GOT3 (cell line): ENCODE measurements at places on chromosomes 11 and 22.

DNA sequence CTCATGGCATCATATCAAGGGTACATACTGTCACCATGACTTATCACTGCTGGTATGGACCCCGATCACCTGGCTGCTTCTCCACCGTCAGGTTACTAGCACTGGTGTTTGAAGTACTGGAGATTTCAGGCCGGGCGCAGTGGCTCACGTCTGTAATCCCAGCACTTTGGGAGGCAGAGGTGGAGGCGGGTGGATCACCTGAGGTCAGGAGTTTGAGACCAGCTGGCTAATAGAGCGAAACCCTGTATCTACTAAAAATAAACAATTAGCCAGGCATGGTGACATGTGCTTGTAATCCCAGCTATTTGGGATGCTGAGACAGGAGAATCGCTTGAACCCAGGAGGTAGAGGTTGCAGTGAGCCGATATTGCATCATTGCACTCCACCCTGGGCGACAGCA is 82.4 kb upstream of the ANO1 start:
- DNase-seq = no peak

- no peak for DNase-seq
These were observed 5.3 kb upstream of the GNAZ start for GRCh38 chr22:23065069-23065451.

DNA sequence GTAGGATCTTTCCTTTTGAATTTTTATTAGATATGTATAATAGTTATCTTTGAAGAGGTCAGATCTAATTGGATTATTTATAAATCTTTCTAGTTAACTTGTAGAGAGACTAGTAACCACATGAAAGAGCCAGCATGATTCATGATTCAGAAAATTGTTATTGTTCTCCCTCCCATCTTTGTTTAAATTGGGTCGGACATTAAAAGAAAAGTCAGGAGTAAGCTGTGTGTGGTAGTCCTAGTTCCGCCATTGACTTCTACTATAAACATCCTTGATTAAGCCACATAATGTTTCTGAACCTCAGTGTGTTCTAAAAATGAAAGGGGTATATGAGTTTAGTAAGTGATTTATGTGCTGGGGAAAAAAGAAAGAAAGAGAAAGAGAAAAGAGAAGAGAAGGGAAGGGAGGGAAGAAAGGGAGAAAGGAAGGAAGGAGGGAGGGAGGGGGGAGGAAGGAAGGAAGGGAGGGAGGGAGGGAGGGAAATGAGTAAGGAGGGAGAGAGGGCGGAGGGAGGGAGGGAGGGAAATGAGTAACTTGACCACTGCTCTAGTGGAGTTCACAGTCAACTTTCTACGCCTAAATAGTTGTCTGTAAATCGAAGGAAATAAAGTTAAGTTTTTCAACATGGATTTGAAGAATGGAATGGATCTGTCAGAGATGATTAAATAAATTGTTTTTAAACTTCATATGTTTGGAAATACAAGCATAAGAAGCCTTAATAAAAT is 32.9 kb downstream of the SIK2 start:
- DNase-seq = no peak

DNA sequence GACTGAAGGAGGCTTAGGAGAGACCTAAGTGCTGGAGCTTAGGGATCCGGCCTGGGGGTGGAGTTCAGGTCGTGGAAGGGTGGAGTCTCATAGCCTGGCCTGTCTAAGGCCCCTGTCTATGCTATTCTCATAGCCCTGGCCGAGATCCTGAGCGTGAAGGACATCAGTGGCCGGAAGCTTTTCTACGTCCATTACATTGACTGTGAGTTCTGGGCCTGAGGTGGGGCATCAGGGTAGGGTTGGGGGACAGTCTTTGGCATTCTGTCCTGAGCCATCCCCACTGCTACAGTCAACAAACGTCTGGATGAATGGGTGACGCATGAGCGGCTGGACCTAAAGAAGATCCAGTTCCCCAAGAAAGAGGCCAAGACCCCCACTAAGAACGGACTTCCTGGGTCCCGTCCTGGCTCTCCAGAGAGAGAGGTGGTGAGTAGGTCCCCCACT is 603 bp downstream of the KAT5 start:
- no peak for DNase-seq

DNA sequence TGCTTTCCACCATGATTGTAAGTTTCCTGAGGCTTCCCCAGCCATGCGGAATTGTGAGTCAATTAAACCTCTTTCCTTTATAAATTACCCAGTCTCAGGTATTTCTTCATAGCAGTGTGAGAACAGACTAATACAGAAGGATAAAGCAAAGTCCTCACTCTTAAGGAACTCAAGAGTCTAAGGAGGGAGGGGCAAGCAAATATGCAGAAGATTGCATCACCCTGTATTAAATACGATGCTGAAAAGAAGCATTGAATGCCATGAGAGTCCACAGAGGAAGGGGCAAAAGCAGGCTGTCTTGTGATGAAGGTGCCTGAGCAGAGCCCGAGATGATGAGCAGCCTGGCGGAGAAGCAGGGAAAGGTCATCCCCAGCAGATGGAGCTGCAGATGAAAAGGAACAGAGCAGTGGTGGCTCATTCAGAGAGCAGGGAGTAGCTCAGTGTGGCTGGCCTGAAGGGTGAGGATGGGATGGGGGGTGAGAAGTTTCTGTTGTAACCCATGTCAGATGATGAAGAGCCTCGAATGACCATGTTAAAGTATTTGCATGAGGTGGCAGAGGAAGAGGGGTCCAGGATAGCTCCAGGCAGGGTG is 6.3 kb upstream of the IZUMO1R start:
- DNase-seq = no peak

DNA sequence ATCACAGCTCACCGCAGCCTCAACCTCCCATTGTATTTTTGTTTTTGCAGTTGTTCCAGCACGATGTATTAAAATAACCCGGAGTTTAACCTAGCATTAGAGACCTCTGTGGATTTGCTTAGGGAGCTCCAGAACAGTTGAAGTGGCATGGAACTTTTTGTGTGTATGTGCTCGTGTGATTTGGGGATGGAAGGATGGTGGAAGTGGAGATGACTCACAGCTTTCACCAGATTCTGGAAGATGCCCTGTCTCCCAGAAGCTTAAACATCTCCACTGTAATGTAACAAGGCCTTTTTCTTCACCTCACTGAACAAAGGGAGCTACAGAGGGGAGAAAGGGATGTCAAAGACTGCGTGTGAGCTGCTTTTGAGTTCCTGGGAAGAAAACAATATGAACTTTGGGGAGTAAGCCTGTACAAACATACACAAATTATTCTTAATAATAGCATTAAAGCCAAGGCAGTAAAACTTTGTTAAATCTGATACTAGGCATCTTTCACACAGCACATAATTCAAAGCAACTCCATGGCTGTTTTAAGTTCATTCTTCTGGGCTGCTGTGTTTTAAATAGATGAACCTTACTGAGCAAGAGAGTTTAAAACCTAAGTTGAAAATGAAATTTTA is 226.4 kb downstream of the ADAMTS15 start:
- no peak for DNase-seq
